ENCODE measurements at places on chromosomes 4 and X.

GRCh38 chr4:66554826-66555225 is 884.5 kb upstream of the EPHA5 start:
- no peak for DNase-seq

DNA sequence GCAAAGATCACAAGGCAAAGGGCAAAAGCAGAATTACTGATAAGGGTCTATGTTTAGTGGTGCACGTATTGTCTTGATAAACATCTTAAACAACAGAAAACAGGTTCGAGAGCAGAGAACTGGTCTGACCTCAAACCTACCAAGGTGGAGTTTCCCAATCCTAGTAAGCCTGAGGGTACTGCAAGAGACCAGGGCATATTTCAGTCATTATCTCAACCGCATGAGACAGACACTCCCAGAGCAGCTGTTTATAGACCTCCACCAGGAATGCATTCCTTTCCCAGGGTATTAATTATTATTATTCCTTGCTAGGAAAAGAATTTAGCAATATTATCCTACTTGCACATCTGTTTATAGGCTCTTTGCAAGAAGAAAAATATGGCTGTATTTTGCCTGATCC is 51.5 kb downstream of the NPNT start:
- no peak for DNase-seq

GRCh38 chr4:141643557-141643956 is 7.2 kb downstream of the IL15 start:
- DNase-seq, result no peak

GRCh38 chrX:300334-300733 is 18.3 kb downstream of the GTPBP6 start:
- no peak for DNase-seq

DNA sequence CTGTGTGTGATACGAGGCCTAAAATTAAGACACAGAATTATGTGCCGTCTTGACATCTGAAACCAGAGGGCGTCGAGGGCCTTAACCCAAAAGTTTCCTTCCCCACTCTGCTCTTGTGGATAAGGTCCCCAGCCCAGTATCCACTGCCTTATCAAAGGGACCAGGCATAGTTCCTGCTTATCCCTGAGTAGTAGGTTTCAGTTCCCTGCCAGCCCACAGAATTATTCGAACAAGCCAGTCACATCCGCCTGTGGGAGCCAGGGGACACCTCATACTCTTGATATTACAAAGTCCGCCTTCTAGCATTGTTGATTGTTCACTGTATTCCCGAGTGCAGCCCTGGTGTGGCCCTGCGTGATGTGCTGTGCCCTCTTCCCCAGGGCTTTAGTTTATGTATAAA is 5.4 kb upstream of the MMRN1 start:
- DNase-seq, result no peak

DNA sequence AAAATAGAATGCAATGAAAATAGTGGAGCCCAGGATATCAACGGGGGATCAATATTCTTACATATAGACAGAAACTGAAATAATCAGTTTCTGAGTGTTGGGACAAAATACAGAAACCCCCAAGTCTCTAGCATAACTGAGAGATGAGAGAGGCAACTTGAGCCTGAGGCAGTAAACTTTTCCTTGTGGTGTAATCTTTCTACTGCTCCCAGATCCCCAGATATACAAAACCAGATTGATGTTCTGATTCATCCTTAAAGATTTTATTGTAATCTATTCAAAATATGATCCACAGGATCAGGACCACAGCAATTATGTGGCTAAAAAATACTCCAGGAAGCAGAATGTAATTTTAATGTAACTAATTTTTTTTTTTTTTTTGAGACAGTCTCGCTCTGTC is 2282.6 kb downstream of the ARAP2 start:
- DNase-seq, result no peak

GRCh38 chr4:86101841-86102240 is 258.0 kb downstream of the MAPK10 start:
- DNase-seq, result no peak

GRCh38 chr4:866761-867390 is 40.9 kb upstream of the CPLX1 start:
- no peak for DNase-seq

GRCh38 chr4:7427361-7427760 is 7.4 kb downstream of the PSAPL1 start:
- DNase-seq, result no peak

GRCh38 chrX:97009391-97009790 is 125.7 kb downstream of the RPA4 start:
- DNase-seq, result no peak

- no peak for DNase-seq
Measured at GRCh38 chr4:139266208-139266582, 13.8 kb downstream of the MGARP start.

- no peak for DNase-seq
Measured at GRCh38 chr4:83109480-83110222, 4.9 kb downstream of the PLAC8 start.

DNA sequence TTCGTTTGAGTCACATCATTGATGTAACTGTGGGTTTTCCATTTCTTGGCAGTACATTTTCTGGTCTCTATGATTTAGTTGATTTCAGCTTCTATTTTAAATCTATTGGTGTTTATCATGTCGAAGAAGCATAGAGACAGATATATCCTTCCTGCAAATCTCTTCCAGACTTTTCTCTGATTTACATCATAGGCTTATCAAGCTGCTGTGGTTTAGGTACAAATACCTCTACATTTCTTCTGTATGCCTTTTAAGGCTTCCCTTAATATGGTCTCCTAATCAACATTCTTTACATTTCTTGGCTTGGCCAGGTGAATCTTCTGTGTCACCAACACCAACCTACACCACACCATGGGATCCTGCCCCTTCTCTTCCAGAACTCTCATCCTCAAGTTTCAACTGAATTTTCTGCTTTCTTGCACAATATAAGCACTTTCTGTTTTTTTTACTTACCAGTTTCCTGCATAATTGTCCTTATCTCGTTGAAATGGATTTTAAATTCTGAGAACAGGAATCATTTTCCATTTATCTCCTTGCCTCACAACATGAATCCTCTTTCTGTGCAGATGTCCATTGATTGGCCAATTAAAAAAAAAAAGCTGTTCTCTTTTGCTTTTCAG is 626.9 kb downstream of the ANKRD50 start:
- DNase-seq, result no peak

DNA sequence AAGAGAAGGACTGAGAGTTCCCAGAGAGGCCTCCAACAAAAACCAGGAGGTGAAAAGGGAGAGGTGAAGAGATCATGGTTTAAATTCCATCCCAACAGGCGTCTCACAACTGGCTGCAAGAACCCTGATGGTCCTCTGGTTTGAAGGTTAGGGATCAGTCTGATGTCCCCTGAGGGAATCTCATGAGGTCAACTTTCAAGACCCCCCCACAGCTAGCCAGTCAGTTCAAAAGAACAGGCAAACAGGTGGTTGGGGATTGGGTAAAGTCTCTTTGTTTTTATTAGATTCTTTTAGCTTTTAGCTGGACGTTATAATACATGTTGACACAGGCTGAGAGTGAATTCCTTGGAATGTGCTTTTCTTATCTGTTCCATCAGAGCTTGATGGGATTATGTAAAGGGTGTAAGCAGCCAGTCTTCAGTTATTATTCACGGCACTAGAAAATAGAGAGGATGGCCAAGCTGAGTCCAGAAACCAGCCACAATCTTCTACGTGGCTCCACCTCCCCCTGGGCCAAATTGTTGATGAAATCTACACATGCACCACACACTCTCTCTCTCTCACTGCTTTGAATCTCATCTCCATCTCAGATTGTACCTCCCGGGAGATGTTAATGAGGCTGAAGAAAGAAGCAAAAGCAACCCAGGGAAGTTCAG is 20.8 kb downstream of the ENPP6 start:
- DNase-seq, result no peak

- DNase-seq, result no peak
Measured at GRCh38 chrX:29067351-29067750, 480.1 kb downstream of the IL1RAPL1 start.

- no peak for DNase-seq
Measured at GRCh38 chrX:46838486-46838870, 1.6 kb downstream of the RP2 start.

GRCh38 chrX:93594780-93595179 is 78.6 kb downstream of the NAP1L3 start:
- DNase-seq, result no peak

DNA sequence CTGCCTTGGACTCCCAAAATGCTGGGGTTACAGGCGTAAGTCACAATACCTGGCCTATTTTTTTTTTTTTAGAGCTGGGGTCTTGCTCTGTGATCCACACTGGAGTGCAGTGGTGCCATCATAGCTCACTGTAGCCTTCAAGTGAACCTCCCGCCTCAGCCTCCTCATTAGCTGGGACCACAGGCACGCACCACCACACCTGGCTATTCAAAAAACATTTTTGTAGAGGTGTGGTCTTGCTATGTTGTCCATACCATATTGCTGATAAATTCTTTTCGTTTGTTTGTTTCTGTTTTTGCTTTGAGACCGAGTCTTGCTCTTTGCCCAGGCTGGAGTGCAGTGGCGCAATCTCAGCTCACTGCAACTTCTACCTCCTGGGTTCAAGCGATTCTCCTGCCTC is 21.6 kb downstream of the ENOPH1 start:
- no peak for DNase-seq

- no peak for DNase-seq
Measured at GRCh38 chr4:138892483-138893407, 122.8 kb upstream of the NOCT start.

- no peak for DNase-seq
Measured at GRCh38 chr4:4838936-4839810, 20.3 kb upstream of the MSX1 start.

DNA sequence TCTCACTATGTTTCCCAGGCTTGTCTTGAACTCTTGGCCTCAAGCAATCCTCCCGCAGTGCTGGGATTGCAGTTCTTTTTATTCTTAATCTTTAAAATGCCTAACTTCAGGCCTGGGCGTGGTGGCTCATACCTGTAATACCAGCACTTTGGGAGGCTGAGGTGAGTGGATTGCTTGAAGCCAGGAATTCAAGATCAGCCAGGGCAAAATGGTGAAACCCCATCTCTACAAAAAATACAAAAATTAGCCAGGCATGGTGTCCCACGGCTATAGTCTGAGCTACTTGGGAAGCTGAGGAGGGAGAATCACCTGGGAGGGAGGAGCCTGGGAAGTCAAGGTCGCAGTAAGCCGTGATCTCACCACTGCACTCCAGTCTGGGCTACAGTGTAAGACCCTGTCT is 45.9 kb downstream of the PLS3 start:
- no peak for DNase-seq

- no peak for DNase-seq
Measured at GRCh38 chr4:6715704-6716017, 313 bp upstream of the BLOC1S4 start.

DNA sequence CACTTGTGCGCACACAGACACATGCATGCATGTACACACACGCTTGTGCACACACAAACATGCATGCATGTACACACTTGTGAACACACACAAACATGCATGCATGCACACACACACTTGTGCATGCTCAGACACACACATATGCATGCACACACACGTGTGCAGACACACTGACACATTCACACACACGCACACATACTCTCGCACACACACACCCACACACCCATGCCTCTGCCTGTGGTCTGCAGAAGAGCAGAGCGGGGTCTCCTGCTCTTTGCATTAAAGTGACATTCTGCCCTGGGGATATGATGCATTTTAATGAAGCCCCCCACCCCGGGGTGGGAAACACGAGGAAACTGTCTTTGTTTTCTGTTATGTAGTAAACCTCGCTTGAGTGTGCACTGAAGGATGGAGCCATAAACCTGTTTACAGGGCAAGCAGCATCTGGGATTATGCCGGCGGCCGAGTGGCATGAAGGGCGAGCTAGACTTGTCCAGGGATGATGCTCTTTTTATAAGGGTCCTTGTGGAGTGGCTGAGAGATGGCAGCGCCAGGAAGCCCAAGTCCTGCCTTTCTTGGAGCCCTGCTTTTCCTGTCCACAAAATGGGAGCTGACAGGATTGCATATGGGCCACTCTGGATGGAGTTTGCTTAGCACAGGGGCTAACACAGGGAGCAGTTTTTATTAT is 17.8 kb downstream of the PSAPL1 start:
- no peak for DNase-seq

DNA sequence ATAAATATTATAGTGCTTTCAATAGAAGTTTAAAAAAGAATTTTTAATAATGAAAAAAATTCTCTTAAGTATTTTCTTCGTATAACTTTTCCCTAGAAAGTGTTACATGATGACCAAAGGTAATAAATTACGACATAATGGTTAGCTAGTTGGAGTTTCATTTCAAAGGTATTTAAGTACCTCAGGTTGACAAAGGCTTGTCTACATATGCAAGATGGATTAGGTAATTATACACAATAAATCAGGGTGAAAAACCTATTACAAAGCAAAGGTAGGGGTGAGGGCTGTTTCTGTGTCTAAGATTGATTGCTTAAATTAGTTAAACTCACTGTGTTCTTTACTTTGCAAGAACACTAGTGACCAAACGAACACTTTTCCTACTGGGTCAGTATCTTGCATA is 508.5 kb upstream of the FAT1 start:
- no peak for DNase-seq

DNA sequence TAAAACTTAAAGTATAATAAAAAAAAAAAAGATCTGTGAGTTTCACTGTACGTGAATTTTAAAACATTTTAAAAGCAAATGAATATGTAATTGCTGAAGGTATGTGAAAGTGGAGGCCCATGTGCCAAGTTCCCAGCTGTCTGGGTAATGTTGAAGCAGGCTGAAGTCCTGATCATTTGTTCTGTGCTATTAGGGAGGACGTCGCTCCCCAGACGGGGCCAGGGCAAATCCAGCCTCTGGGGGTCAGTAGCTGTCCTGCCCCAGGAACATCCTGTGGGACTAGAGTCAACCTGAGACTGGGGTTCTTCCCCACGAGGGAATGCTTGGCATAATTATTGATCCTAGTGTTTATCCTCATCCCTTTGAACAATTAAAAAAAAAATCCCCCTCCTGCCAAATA is 48.8 kb downstream of the PDE5A start:
- DNase-seq, result no peak

GRCh38 chrX:22952010-22952409 is 47.8 kb upstream of the DDX53 start:
- DNase-seq, result no peak

DNA sequence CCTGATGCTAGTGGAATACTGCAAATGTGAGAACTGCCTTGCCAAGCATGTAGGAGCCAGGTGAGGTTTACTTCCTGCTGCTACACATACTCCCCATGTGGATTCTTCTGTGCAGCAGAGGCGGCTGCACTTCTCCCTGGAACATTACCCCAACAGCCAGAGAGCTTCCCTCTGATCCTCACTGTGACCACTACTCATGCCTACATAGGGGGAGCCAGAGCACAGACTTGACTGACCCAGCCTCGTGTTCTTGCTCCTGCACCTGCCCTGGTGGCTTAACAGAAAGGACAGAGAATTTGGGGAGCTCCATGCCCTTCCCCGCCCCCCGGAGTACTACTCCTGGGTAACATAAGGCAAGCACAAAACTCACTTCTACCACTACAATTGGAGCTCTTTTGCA is 38.4 kb downstream of the UGT2A2 start:
- DNase-seq, result no peak

DNA sequence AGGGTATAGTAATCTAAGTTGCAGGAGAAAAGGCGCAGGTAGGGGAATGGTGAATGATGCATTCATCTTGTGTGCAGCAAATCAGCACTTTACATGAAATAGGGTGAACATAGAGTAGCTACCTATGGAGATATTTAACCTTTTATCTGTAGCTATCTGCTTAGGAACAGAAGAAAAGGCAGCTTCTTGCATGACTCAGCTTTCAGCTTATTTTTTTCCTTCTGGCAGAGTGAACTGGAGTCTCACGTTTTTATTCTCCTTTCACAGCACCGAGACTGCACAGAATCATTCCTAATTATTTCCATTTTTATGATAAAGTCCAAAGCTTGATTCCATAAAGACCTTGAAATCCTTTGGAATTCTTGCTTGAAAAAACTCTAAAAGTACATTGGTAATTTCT is 4.8 kb upstream of the SCOC start:
- DNase-seq, result no peak

All from stimulated activated CD4-positive, alpha-beta T cell treated with anti-CD3 and anti-CD28 coated beads, Interleukin-1b, Interleukin-23, amount 100 ng/mL, for 1 hour (primary cell).